RPMI7951 (cell line): ENCODE measurements at places on chromosomes 6 and 20.
A peak's percentile ranks its signal among the peaks of the same experiment; 100 is the strongest.

DNA sequence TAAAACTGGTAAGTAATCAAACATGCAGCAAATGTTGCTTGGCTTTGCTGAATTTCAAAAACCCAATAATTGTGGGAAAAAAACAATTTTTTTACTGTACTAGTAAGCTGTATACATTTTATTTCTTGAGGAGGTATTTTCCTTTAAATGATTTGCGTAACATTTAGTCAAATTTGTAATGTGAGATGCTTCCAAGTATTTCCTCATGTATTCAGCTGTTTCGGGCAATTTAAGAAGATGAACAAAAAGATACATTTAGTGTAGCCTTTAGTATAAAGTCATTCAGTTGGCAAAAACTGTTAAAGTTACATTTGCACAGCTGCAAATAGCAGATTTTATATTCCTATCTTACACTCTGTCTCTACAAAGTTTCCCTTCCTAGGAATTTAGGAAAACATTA lies 186.1 kb upstream of the SCGN start:
- no peak for DNase-seq

- DNase-seq: peak; percentile 35
These were observed 3.2 kb downstream of the CD40 start for GRCh38 chr20:46121184-46121930.

GRCh38 chr20:37775200-37775599 lies 81.4 kb downstream of the CTNNBL1 start:
- DNase-seq: no peak

GRCh38 chr20:25254571-25254970 lies 6.7 kb downstream of the PYGB start:
- DNase-seq: no peak

- DNase-seq: peak; percentile 35
These were observed 107.1 kb downstream of the BANF2 start for GRCh38 chr20:17806739-17807441.

- DNase-seq: no peak
These were observed 31.8 kb downstream of the RNF146 start for GRCh38 chr6:127298475-127298874.

- no peak for DNase-seq
These were observed 11.5 kb upstream of the RPS6KA2 start for GRCh38 chr6:166638573-166638964.

DNA sequence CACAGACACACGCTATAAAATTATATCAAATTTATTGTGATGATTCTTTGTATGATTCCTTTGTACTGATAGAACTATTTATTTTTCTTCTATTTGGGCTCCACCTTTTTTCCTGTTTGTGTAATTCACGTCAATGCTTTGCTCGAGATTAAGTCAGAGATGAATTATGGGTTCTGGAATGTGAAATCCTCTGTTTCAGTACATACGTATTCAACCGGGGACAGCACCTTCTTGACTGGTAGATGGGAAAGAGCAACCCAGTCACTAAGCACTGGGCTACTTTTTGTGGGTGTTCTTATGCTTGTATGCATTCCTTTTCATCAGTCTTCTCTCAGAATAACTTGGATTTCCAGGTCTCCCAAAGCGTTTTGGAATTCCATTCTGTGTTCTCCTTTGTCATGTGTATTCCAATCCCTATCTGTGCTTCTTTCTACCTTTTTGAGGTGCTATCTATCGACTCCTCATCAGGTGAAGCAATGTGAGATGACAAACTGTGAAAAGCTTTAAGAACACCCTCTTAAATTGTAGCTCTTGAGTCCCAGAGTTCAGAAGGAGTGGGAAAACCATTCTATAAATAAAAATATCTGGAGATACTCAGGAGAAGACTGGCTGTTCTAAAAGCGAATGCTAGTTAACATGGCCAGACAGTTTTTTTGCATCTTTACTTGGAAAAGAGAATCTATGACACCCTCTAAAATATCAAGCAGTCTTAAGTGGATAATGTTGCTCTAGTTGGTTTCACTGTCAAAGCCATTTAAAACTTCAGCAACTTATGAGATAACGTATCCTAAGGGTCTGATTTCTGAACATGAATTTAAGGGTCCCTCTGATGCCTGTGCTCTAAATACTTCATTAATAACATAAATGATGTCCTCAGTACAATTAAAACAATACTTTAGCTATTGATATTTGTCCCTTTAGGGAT lies 197.7 kb upstream of the PREP start:
- DNase-seq: peak; percentile 46

DNA sequence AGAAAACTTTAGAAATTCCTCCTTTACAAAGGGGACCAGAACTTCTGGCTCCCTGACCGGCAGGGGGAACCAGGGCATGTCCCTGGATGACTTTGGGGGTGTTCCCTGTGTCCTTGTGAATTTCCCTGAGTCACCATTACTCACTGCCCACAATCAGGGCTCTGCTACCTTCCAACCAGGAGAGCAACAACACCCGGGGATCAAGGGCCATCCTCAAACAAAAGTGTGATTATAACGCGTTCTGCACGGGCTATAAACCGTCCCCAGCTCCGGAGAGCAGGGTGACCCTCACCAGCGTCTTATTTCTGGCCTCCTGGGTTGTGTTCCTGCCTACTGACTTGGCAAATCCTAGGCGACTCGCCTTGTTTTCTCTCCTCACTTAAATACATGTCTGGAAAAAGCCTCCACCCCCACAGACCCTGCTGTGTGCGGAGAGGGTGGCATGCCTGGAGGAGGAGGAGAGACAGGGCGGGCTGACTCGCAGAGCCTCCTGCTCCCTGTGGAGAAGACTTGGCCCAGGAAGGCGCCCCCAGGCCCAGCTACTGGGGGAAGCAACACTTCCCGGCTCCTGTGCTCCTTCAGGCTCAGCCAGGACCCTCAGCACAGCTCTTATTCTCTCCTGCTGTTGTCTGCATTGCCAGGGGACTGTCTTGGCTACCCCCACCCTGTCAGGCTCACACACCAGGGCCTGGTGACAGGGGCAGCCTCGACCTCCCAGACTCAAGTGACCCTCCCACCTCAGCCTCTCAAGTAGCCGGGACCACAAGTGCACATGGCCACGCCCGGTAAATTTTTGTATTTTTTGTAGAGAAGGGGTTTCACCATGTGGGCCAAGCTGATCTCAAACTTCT lies 54.1 kb downstream of the FGD2 start:
- peak; percentile 97 for DNase-seq

DNA sequence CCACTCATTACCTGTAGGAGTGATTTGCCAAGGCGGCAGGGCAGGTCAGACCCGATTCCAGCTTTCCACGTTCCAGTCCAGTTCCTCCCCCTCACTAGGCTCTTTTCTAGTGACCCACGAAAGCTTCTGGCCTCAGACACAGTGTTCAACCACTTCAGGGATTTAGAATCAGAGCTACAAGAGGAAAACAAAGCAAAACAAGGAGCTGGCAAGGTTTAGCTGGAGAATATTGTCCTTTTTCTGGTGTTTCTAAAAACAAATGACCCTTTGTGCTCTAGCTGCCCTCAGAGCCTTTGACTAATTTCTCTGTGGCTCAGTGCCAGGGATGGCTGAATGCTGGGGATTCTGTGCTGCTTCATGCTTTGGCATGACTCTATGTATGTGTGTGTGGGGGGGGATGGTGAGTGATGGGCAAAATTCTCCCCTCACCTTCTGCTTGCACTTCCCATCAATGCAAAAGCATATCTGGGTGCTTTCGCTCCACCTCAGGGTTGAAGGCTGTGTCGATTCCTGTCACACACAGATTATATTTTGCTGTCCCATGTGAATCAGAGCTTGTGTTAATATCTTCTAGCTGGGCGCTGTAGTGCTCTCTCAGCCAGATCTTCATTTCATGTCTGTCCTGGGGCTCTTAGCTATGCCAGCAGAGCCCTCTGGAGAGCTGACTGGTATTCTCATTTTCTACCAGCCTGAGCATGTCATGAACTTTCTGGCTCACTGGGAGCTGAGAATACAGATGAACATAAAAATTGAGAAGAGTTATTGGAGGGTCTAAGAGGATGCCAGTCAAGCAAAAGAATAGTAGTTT lies 19.3 kb upstream of the NEDD9 start:
- peak; percentile 84 for DNase-seq

DNA sequence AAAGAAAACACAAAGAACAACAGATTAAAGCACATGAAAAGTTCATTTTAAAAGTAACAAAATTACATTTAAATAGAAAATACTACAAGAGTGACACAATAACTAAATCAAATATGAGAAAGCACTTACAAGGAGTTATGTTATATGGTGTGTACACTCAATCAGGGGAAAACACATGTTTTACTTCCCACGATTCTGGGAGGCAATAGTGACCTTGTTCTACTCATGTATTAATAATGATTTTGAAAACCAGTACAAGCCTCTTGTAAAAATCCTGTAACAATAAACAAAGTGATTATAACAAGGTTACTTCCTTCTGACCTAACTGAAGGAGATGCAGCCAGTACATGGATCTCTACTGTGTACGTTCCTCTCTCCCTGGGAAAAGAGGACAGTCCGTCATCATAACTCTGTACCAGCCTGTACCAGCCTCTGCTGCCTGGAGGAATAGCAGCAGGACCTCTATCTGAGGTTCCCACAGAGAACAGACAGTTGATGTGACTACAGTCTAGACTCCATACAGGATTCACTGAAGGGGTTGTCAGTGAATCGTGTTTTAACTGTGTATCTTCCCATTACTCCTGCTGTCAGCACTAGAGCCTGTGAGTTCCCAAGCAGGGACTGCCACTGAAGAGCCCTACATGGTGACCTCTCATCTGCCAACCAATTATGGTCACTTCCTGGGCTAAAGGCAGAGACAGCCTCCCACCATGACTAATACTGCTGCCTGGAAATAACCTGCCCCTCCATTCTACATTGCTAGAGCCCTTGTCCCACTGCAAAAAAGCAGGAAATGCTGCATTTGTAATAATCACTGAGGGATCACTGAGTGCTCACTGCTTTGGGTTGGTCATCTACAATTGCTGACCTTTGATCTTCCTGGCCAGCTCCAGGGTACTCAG lies 149.7 kb downstream of the KIF16B start:
- peak; percentile 49 for DNase-seq

DNA sequence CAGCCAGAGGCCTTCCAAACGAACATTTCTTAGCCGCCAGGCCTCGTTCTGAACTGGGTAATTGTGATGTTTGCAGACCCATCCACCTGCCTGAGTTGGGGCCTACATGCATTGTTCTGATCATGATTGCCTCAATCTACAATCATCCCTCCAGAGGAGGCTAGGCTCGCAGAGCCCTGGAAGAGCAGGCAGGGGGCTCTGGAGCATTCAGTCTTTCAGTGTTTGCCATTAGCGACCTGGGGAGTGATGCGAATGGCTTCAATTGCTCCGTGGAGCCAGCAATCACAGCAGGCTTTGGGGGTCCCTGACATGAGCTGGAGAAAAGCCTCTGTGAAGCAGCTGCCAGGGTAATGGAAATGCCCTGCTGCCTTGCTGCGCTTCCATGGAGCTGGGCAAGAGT lies 22.0 kb downstream of the SNAP25 start:
- DNase-seq: no peak

DNA sequence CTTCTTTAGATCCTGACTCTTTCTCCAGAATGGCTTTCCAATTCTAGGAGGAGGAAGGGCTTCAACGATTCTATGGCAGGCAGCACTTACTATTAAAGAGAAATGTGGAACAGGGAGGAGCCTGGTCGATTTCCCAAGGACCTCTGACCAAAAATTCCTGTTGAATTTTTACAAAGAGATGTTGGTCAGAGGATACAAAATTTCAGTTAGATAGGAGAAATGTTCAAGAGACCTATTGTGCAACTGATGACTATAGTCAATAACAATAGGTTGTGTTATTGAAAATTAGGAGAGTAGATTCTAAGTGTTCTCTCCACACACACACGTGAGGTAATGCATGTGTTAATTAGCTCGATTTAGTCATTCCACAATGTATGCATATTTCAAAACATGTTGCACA lies 130.1 kb upstream of the TNFAIP3 start:
- no peak for DNase-seq

DNA sequence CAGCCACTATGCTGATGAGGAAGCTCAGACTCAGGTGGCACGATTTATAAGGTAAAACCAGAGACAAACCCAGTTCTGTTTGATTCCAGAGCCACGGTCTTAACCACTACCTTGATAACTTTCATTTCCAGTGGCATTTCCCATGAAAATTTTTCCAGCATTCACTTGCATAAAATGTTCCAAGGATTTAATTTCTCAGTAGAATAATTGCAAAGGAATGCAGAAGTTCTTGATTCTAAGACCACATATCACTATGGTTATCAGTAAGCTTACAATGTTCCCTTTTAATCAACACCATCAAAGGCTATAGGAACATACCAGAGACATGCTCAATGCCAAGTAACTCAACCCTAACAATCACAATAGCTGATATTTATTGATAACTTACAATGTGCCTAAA lies 306.0 kb upstream of the HS3ST5 start:
- DNase-seq: no peak

DNA sequence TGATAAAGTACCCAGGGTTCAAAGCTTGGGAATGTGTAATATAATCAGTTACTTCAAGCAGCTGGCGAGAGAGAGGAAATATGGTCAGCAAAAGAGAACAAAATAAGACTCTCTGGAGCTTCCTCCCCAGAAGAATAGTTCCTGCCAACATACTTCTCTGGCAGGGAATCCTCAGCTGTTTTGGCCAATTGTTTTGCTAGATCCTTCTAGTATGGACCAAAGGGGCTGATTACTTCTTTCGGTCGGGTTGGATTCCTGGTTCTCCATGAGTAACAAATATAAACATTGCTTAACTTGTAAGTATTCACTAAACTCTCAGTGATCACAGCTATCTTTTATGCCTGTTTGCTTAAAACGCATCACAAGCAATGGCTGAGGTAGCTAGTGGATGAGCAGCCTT lies 31.4 kb upstream of the FBXO9 start:
- DNase-seq: no peak

DNA sequence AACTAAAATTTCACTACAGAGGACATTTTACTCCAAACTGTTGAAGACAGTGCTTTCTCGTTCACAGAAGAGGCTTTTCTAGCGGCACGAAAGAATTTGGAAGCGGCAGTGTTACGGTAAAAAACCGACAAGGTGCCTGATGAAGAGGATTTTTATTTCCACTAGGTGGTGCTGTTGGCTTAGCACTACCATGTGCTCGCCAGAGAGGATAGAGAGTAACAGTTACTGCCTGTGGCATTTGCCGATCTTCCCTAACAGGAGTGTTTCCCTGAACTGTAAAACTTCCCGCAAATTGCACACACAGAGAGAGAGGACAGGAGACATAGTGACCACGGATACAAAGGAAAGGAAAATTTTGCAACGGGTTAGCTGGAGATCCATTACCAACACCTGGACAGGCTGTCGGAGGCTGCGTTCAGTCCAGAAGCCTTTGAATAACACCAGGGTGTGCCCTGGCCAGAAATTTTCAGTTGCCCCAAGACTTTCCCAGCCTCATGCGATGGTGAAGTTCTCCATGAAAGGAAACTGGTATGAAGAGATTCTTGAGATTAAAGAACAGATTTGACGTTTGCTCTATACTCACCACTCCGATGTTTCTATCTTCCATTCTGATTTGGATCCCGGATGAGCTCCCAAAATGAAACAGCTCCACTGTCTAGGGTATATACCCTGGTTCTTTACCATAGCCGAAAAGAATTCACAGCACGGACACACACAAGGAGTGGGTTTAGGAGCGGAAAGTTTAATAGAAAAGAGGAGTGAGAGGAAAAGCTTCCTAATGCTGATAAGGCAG lies 48.1 kb downstream of the HLA-DPB1 start:
- peak; percentile 62 for DNase-seq

GRCh38 chr6:139028215-139028657 lies 309 bp upstream of the ABRACL start:
- no peak for DNase-seq
